ENCODE measurements at places on chromosomes 3 and 15.

GRCh38 chr3:157110761-157111278, 49.1 kb downstream of the CCNL1 start:
- DNase-seq = no peak

DNA sequence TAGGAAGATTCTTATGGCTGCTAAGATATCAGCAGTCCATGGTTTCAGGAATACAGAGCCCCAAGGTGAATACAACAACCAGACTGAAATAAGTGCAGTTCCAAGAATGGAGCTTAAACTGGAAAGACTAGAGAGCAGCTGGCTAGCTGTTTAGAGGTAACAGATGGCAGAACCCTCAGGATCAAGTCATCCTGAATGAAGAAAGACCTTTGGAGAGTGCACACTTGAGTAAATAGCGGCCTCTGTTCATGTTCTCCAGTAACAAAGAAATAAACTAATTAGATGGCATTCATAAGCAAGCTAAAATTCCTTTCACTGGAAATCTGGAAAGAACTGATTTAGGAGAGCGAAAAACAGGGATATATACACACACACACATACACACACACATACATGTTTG, 968.4 kb downstream of the FHIT start:
- DNase-seq = no peak

DNA sequence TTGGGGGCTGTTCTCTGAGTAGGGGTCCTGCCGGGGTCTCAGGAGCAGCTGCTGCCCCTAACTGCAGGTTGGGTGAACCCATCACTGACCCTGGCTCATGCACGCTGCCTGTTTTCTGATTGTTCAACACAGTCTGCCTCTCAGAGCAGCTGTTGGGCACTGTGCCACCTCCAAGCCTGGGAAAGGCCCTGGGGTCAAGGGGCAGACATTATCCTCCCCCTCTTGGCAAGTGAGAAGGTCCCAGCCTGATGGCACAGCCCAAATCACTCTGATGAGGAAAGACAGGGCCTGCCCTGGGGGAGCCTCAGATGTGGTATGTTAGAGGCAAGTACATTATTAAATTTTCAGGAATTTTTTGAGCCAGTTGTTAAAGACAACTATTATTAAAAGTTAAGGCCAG, 14.1 kb upstream of the GNAT1 start:
- no peak for DNase-seq

- DNase-seq = no peak
These were observed 338.1 kb downstream of the GAP43 start for GRCh38 chr3:115961380-115961779.

DNA sequence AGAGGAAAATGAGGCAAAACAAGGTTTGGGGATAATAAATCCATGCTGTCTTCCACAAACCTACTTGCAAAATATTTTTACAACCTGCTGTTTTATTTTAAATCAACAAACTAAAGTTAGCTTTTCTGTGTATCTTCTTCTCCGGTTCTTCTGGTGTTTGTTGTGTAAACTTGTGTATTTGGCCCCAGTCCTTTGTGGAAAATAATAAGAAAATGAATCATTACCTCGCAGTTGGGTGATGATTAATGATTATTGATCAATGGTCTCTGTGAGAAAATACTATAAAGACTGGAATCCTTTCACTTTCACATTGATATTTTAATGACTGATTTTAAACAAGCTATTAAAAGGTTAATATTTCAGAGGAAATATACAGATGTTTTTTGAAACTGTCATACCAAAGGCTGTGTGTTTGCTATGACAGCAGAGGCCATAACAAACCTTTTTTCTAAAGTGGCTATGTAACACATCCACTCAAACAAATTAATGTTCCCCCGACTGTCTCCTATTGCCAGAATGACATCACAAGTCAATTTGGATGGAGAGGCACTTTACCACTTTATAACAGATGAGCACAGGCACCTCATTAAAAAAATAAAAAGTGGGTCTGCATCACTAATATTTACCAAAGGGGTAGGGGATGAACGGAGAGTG, 152.5 kb downstream of the MEX3B start:
- no peak for DNase-seq

DNA sequence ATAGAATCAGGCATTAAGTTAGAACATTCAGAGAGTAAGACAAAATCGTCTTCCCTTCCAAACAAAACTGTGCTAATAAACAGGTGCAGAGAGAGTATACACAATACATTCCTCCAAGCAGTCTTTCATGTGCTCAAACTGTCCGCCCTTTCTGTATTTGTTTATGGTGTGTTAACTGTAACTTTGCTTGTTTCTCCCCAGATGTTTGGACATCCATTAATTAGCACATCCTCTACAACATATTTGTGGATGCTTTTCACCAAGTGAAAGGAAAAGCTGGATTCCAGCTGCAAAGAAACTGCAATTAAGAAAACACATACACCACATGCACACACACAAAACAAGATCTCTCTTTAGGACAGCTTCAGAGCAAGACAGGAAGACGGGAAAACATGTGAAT, 912.6 kb downstream of the NTRK3 start:
- DNase-seq = no peak

GRCh38 chr3:45546126-45546620, 48.4 kb upstream of the LIMD1 start:
- DNase-seq = no peak

GRCh38 chr3:74055061-74055460, 430.3 kb upstream of the PDZRN3 start:
- no peak for DNase-seq

- DNase-seq = no peak
These were observed 77.8 kb downstream of the MESD start for GRCh38 chr15:80911821-80912220.

GRCh38 chr15:42371096-42371495, 11.8 kb downstream of the CAPN3 start:
- no peak for DNase-seq

DNA sequence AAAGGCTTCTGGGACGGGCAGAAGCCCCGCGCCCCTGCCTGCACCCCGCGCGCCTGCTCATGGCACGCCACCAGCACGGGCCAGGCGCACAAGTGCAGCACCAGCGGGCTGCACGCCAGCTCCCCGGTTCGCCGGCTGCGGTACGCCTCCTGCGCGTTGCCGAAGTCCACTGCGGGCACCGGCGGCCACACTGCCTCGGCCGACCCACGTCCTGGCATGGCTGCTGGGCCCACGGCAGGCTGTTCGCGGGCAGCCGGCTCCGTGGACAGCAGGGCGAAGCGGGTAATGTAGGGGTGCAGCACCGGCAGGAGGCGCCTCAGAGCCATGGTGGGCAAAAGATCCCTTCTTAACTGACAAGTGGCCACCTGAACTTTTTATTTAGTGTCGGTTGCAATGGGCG, 34.8 kb downstream of the MCCC1 start:
- no peak for DNase-seq

- no peak for DNase-seq
These were observed 356.7 kb downstream of the PDCD6IP start for GRCh38 chr3:34155108-34155507.

- DNase-seq = no peak
These were observed 204.3 kb upstream of the SLC2A2 start for GRCh38 chr3:171230865-171231264.

DNA sequence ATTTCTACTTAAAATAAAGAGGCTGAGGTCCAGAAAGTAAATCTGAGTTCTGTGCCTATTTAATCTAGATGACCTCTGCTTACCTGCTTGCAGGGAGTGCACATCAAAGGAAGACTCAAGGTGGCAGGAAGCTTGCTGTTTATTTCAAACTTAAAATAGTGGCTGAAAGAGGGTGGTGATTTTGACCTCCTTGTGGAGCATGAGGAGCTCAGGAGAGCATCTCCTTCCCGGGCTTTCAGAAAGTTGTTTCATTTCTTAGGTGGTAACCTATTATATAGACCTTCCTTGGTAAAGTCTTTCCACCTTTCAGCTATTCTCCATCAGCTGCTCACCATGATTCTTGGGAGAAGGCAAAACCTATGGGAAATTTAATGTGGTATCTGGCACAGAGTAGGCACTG, 494 bp downstream of the GCSAM start:
- DNase-seq = no peak

- no peak for DNase-seq
These were observed 139.2 kb downstream of the VPS13C start for GRCh38 chr15:61921093-61921492.

GRCh38 chr3:98199020-98199419, 32.5 kb downstream of the OR5H15 start:
- DNase-seq = no peak

- no peak for DNase-seq
These were observed 41.2 kb downstream of the PCSK6 start for GRCh38 chr15:101448336-101448735.

GRCh38 chr3:94887065-94887464, 824.2 kb downstream of the NSUN3 start:
- no peak for DNase-seq

DNA sequence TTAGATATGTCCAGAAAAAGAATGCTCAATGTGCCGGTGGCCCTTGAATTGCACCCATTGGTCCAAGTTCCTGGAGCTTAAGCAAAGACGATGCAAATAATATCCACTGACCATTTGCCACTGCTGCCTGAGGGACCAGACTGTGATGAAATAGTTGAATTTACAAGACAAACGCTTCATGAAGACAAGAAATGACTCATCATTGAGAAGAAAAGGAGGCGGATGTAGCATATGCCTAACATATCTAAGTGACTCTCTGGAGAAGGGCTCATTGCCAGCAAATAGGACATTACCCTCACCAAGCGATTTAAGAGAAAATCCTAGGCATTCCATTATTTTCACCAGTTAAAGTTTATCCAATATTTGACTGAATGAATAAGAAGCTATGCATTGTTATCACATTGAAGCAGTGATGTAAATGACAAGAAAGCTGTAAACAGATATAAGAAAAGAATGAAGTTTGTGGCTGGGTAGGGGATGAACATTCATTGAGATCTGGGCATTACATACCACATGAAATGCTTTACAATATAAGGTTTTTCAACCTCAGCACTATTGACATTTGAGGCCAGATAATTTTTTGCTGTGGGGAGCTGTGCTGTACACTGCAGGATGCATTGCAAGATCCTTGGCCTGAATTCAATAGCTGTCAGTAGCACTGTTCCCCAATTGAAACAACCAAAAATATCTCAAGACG, 48.9 kb upstream of the CPNE4 start:
- no peak for DNase-seq

- DNase-seq = no peak
These were observed 18.8 kb upstream of the PLXND1 start for GRCh38 chr3:129625072-129625874.

- DNase-seq = no peak
These were observed 305.0 kb downstream of the ZNF385D start for GRCh38 chr3:21446027-21446426.

DNA sequence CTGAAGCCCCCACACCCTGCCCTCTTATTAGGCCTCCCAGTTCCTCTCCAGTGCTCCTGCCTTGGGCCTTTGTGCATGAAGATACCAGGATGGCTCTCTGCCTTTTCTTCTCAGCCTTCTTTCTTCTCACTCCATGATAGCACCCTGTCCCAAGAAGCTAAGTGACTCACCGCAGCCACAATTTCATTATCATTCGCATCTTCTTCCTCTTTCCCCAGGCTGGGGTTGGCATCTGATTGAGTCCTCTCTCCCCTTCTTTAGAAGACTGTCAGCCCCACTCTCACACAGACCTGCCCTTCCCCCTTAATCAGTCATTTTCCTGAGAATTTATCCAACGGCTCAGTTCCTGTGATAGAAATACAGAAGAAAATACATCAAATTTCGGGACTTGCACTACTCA, 102.0 kb downstream of the STAC start:
- no peak for DNase-seq

All from NCI-H2029 treated with DMSO at 0.1 percent for 48 hours (cell line).